ENCODE measurements at places on chromosomes 12 and 14. TPM values are rescaled to one million over a fixed set of nuclear protein-coding genes. Genes with fewer than 3 reads are reported as not detected.

DNA sequence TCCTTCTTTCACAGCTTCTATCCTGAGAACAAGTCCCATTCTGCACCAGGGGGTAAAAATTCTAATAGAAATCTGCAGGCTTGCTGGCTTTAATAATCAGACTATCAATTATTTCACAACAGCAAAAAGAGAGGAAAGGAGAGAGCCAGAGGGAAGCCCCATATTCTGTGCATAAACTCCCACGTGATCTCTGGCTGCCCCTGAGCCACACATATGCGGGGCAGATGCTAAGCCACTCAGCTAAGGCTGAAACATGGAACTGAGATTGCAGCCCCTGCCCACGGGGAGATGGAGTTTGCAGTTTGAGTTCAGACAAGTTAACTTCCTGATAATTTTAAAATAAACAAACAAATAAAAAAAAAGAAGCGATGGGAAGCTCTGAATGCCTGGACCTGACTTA lies 254.4 kb upstream of the CCDC196 start:
- peak overlapping the region; percentile 14 for H3K4me3 ChIP-seq
- peaks cover 3% of the 10 kb centered on the region for H3K27me3 ChIP-seq
- H3K4me1 ChIP-seq: peaks cover 22% of the 10 kb centered on the region
- no peaks in the 10 kb centered on the region for H3K36me3 ChIP-seq

GRCh38 chr14:102255401-102256190 lies 49.4 kb downstream of the MOK start:
- H3K4me3 ChIP-seq: no peak overlapping the region
- H3K27ac ChIP-seq: no peak overlapping the region
- H3K4me1 ChIP-seq: no peaks in the 10 kb centered on the region
- H3K36me3 ChIP-seq: peaks cover 6% of the 10 kb centered on the region
- peaks cover 2% of the 10 kb centered on the region for H3K27me3 ChIP-seq
- DNase-seq: no peak

DNA sequence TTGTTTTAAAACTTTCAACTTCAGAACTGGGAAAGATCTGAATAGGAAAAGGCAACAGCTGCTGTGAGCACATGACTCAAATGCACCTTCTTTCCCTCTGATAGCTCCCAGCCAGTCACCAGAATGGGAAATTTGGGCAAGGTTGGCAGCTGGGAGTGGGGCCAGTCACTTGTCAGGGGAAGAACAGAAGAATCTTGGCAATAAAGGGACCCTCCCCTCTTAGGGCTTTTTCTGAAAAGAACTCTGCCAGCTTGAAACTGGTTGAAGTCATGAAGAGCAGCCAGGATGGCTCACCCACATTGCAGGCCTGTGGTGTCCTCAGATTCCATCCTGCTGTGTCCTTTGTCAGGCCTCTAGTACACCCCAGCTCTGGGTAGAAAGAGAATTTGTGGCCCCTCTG lies 10.3 kb upstream of the RIC8B start:
- H3K36me3 ChIP-seq: no peaks in the 10 kb centered on the region
- H3K27ac ChIP-seq: no peak overlapping the region
- H3K4me1 ChIP-seq: peaks cover 28% of the 10 kb centered on the region
- peaks cover 5% of the 10 kb centered on the region for H3K27me3 ChIP-seq
- DNase-seq: no peak

DNA sequence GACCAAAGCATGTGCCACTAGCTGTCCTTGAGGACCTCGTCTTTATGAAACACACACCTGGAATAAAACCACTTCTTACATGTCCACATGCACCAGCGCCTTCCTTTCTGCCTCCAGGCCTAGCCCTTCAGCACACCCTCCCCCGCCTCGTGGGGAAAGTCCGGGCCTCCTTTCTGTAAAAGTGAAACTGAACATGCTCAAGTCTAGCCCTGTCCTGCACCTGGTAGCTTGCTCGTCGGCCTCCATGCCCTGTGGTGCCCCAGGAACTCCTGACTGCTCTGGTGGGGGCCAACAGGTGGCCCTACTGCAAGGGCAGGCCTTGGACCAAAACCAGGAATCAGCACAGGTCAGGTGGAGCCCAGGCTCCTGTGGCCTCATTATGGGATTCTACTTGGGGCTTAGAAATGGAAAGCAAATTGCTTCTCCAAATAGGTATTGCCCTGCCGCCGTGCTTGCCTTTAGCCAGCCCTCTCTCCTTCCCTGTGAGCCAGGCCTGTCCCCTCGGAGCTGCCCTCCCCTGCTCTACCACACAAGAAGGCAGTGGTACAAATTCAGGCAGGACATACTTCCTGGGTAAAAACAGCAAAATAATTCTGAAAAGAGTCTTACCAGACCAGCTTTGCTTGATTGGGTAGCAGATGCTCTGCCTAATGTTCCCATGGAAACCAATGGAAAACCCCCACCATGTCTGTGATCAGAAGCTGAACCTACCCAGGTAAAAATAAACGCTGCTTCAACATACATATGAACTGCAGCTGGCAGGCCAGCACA lies 43.5 kb downstream of the ERH start:
- no peak for DNase-seq
- H3K4me3 ChIP-seq: peak overlapping the region; percentile 15
- H3K4me1 ChIP-seq: peaks cover 8% of the 10 kb centered on the region
- no peaks in the 10 kb centered on the region for H3K36me3 ChIP-seq
- H3K27me3 ChIP-seq: peaks cover 9% of the 10 kb centered on the region

DNA sequence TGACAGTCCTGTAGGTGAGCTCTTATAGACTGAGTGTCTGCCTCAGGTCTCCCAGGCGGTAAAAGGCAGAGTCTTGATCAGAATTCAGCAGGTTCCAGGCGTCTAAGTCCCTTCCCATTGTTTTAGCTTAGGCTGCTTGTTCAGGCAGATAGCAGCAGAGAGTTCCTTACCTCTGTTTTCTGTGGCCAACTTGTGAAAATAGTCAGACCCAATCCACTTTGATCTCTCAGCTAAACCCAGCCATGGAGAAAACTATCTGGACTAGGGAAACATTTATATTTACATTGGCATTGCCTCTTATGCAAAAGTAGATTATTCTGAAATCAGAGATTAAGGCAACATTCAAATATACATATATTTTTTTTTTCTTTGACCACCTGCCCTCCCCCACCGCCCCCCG lies 21.4 kb downstream of the CCDC62 start:
- no peaks in the 10 kb centered on the region for H3K27me3 ChIP-seq
- no peaks in the 10 kb centered on the region for H3K4me1 ChIP-seq
- no peak for DNase-seq
- H3K4me3 ChIP-seq: no peak overlapping the region
- no peak overlapping the region for H3K27ac ChIP-seq
- no peaks in the 10 kb centered on the region for H3K36me3 ChIP-seq

The BATF gene
- total RNA-seq: not detected
